Renal cortex interstitium (tissue), 15 donors: ENCODE measurements at places on chromosomes 7 and 10. TPM values are rescaled to one million over a fixed set of nuclear protein-coding genes. Genes with fewer than 3 reads are reported as not detected.
A peak's percentile ranks its signal among the peaks of the same experiment; 100 is the strongest.

GRCh38 chr10:3425716-3426115 is 253.1 kb upstream of the PITRM1 start:
- DNase-seq = no peak

DNA sequence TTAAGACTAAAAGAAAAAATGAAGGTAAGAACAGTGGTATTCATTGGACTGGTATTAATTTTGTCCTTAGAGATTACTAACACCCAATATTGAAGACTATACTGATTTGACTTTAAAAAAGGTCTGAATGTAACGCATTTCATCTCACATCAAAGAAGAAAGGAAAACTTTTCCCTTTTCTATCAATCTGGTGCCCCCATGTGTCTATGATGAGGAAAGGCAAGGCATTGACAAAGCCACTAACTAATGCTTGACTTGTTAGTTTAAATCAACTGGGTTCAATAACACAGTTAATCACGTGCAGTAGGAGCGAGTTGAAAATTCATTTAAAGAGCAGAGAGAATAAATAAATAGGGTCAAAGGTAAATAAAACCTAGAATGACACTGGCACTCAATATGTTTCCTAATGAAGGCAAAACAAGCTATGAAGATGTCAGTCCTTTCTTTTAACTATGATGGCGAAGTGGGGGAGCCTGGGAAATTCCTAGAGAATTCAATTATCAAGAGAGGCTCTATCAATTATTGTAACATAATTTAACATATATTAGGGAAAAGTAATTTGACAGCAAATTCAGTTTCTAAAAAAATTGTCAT is 180.9 kb downstream of the ANK3 start:
- DNase-seq = no peak

DNA sequence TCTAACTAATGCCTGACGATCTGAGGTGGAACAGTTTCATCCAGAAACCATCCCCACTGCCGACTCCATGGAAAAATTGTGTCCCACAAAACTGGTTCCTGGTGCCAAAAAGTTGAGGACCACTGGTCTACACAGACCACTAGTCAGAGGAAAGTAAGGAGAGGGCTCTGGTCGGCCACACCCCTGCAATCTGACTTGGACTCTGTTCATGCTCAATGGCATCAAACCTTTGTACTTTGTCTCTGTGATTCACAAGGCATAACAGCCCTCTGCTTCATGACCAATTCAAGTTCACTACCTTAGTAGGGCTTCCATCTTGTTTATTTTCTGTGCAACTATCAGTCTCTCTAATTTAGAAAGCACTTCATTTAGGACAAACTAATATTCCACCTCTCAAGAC is 1.8 kb downstream of the TUBAL3 start:
- DNase-seq = no peak

- DNase-seq = no peak
Measured at GRCh38 chr10:2782950-2783349, 284.4 kb upstream of the PFKP start.

GRCh38 chr10:35394411-35394851 is 58.1 kb downstream of the CCNY start:
- DNase-seq = no peak

DNA sequence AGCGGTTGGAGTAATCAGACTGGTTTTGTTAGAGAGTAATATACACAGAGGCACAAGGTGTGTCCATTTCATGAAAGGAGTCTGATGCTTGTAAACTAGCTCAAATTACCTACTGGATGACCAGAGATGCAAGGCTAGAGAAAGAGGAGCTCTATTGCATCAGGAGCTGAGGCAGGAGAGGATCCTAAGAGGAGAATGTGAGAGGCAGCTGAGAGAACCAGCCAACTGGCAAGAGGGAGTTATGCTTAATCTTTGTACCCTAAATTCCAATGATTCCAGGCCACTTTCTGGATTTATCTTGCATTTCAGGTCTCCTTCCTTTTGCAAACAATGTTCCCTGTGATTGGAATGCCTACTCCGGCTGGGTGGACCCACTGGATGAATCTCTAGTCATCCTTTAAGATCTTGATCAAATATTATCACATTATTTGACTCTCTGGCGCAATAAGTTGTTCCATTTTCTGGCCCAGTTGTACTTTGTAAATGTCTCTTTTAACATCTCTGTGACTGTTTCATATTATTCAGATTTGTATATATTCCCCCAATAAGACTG is 57.5 kb upstream of the PTPN12 start:
- DNase-seq = no peak

DNA sequence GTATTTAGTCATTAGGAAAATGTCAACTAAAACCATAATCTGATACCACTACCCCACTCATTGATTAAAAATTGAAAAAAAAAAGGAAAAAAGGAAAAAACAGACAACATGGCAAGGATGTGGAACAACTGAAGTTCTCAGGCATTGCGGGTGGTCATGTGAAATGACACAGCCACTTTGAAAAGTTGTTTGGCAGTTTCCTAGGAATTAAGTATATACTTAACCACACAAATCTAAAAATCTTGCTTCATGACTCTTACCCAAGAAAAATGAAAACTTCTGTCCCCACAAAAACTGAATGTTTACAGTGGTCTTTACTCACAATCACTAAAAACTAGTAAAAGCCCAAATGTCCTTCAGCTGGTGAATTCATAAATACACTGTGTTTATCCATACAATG is 254.5 kb downstream of the AHR start:
- DNase-seq = no peak

DNA sequence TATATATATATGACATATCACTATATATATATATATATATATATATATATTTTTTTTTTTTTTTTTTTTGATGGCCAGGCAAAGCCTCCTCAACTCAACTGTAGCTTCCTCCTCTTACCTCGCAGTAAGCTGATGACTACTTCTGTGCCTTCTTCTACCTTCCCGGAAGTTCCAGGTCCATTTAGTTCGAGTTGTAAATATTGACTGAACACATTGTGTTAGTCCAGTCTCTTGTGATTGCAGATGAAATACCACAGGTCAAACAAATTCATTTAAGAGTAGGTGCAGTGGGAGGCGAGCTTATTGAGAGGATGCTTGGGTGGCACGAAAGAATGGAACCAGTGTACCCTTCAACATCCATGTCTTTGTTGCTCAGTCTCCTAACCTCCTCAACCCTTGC is 144.6 kb downstream of the ST7 start:
- no peak for DNase-seq

GRCh38 chr7:25262586-25262985 is 34.3 kb upstream of the NPVF start:
- DNase-seq = no peak

- DNase-seq = no peak
Measured at GRCh38 chr10:104809288-104810090, 168.4 kb downstream of the SORCS3 start.

DNA sequence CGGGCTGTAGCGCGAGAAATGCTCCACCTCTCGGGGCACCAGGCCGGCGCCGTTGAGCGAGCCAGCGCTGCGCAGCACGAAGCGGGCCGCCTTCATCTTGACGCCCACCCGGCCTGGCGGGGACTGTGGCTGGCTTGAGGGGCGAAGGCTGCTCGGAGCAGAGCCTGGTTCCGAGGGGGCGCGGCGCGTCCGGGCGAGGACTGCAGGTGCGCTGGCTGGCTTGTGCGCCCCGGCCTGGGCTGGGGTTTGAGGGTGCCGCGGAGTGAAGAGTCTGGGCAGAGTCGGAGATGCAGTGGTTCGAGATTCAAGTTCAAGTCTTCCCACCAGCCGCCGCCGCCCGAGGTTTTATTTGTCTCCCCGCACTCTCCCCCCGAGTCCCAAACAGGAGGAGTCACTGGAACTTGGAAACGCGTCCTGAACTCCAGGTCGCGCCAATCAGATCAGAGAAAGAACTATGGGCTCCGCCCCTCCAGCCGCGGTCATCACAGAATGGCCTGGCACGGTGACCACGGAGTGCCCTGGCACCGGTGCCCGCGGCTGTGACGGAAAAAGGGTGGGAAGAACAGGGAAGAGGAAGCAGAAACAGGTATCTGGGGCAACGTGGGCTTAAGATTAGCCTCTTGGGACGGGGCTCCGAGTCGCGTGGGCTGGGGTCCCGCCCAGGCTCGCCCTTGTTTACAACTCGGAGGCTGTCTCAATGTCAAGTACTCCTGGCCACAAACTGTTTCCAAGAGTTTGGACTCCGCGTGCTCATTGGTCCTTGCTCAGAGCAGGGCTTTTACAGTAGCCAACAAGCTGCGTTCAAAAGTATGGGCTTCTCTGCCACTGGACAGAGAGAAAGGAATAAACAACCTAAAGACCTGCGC is at the start of gene PDK4:
PDK4 (minus strand) TSS at position 319 of the 866 bp plus-strand sequence; CDS start at position 96, 223 bp downstream.
- DNase-seq = peak; percentile 63

DNA sequence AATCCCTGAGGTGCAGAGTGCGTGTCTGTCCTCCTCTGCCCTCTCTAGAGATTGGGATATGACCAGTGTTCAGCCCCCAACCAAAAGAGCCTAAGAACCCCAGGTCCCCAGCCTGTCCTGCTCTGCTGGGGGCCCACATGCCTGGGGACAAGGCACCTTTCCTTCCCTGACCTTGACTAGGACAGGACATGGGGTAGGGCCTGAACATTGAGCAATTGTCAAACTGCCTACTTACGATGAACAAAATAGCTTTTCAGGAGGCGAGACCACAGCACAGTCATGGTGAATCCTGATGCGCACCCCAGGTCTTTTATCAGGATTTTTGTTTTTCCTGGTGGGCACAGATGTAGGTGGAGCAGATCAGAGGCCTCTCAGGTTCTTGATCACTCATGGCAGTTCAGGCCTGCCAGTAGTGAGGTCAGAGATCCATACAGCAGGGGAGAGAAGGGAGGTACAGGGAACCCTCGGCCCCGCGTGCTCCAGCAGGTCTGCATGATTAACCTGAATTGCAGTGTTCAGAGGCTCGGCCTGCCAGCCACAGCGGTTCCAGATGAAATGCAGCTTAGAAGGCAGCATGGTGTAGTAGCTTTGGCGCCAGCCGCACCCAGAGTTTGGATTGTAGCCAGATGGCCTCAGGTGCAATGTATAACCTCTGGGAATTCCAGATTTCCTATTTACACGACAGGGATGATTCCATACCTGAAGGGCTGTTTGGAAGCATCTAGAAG is 191.3 kb downstream of the CUX1 start:
- no peak for DNase-seq

- no peak for DNase-seq
Measured at GRCh38 chr7:35588647-35589046, 106.3 kb downstream of the HERPUD2 start.

DNA sequence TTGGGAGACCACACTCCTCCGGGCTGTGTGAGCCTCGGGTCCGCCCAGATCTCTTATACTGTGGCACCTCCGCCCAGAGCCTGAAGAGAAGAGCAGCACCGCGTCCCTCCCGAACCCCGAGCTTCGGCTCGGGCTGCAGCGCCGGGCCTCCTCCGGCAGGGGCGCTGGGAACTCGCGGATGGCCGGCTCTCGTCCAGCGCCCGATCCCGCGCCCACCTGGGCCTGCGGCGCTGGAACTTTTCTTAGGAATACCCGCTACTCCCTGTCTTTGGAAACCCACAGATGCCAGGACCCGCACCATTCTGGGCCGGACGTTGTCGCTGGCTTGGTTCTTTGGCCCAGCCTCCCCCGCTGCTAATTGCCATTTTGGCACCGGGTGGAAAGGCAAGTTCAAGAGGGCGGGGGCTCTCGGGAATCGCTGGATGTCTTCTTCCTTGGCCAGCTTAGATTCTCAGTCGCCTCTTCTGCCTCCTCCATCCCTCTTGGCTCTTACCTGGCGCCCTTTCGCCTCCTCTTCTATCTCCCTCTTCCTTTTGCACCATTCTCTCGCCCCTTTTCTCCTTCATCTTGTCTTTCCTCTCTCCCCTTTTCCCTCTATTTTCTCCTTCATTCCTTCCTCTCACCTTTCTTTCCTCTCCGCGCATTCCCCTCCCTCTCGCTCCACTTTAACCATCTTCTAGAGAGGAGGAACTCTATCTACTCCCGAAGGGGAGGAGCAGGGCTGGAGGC is 2.1 kb upstream of the SORCS3 start:
- no peak for DNase-seq

DNA sequence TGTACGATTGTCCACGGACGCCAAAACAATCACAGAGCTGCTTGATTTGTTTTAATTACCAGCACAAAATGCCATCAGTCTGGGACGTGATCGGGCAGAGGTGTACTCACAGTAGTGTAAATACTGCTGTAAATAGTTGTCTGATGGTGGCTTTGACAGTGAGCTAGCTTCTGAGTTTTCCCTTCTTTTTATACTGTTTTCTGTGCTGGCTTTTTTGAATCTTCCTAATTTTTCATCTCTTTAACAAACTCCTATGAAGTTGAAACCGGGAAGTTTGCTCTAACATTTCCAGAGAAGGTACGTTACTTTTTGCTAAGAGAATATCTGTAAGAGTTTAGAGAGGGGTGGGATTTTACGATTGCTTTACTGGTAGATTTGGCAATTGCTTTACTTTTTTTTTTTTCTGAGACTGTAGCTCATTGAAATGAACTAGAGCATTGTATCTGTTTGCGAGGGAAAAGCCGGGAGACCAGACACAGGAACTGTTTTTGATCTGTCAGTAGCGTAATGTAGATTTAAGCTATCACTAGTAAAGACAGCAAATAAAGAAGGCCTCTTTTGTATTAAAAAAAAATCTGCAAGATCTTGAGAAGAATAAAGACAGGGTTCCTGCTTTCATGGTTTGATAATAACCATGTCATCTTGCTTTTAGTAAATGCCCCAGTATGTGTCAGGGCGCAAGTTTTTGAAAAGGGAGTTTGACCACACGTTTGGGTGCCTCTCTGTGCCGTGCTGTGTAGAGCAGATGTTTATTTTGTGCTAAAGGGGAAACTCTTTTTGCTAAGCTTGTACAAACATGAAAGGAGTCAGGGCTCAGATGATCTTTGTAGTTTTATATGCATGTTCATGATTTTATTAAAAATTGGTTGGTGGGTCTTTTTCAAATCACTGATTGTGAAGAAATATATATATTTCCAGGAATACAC is 712 bp downstream of the FOXP2 start:
- peak; percentile 12 for DNase-seq

DNA sequence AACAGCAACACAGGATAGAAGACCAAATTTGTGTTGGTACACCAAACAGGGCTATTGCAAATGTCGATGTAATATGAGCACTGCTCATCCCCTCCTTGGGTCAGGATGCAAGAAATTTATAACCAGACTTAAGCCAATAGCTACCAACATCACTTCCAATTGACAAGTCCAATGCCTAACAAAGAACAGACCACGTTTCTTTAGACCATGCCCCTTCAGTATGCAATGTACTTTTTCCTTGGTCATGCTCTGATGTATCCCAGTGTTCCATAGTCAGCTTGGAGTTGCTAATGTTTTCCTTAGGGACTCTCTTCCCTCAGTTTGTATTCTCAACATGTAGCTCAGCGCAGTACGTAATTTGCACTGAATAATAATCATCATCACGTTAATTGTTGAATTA is 7.8 kb downstream of the CACNA2D1 start:
- no peak for DNase-seq

- DNase-seq = no peak
Measured at GRCh38 chr10:69614130-69614529, 15.9 kb upstream of the FAM241B start.

Gene LRRC18
- polyA plus RNA-seq = not detected

Gene ANAPC16
- polyA plus RNA-seq = 175 TPM

Gene NSMCE4A
- 81.6 TPM for polyA plus RNA-seq

Gene WEE2
- polyA plus RNA-seq = 0.17 TPM

Gene SLC18A3
- not detected for polyA plus RNA-seq

Gene SEPTIN14
- polyA plus RNA-seq = 0.16 TPM

Gene HECTD2
- polyA plus RNA-seq = 31.0 TPM

Gene TYSND1
- 15.2 TPM for polyA plus RNA-seq

Gene PDK4
- 31.9 TPM for polyA plus RNA-seq

Gene PDE6C
- polyA plus RNA-seq = 0.40 TPM

Gene RTKN2
- polyA plus RNA-seq = 11.6 TPM

Gene SEMA3D
- 44.8 TPM for polyA plus RNA-seq

Gene SPDYE5
- polyA plus RNA-seq = 2.2 TPM

Gene FUOM
- 14.3 TPM for polyA plus RNA-seq

Gene PNLIP
- polyA plus RNA-seq = not detected

Gene TUBAL3
- polyA plus RNA-seq = 0.06 TPM
